Breast epithelium (tissue), 4 donors: ENCODE measurements at places on chromosomes 5 and 9.

- no peaks in the 10 kb centered on the region for H3K27me3 ChIP-seq
- DNase-seq: no peak
- H3K4me1 ChIP-seq: no peaks in the 10 kb centered on the region
- H3K27ac ChIP-seq: no peak overlapping the region
- H3K4me3 ChIP-seq: no peak overlapping the region
Observed at GRCh38 chr9:135488527-135488926, 8.9 kb downstream of the PPP1R26 start.

- no peaks in the 10 kb centered on the region for H3K27me3 ChIP-seq
- H3K27ac ChIP-seq: no peak overlapping the region
- no peaks in the 10 kb centered on the region for H3K36me3 ChIP-seq
- no peak overlapping the region for H3K4me3 ChIP-seq
- no peaks in the 10 kb centered on the region for H3K4me1 ChIP-seq
Observed at GRCh38 chr5:45171563-45171962, 362.8 kb downstream of the MRPS30 start.

DNA sequence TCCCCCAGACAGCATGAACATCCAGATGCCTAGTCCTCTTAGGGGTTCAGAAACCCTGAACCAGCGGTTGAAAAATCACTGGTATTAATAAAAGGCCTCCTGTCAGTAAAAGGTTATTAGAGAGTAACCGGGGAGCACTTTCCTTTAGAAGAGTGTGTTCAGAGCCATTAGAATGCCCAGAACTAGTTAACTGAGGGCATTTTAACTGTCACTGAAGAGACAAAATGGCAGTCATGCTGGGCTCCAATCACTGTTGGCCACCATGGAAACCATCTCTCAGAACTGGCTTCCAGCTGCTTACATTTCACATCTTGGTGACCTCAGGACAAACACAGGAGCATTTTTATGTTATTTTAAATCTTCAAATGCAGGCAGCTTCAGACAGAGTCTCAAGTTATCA lies 36.2 kb upstream of the GDA start:
- no peaks in the 10 kb centered on the region for H3K36me3 ChIP-seq
- H3K4me3 ChIP-seq: no peak overlapping the region
- no peaks in the 10 kb centered on the region for H3K4me1 ChIP-seq
- DNase-seq: no peak

DNA sequence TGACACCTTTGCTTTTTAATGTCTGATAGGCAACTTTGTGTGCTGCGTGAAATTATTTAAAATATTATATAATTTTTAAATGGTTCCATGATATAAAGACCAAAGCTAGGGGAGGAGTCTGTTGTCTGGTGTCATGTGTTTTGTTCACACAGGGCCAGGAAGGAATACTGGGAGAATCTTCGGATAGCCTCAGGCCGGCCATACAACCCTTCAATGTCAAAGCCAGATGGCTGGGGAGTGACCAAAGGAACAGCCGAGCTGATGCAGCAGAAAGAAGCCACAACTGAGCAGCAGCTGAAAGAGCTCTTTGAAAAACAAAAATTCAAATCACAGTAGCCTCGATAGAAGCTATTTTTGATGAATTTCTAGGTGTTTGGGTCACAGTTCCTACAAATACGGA lies 19.2 kb downstream of the BHMT start:
- no peaks in the 10 kb centered on the region for H3K36me3 ChIP-seq
- H3K4me1 ChIP-seq: no peaks in the 10 kb centered on the region
- DNase-seq: no peak
- no peaks in the 10 kb centered on the region for H3K27me3 ChIP-seq

DNA sequence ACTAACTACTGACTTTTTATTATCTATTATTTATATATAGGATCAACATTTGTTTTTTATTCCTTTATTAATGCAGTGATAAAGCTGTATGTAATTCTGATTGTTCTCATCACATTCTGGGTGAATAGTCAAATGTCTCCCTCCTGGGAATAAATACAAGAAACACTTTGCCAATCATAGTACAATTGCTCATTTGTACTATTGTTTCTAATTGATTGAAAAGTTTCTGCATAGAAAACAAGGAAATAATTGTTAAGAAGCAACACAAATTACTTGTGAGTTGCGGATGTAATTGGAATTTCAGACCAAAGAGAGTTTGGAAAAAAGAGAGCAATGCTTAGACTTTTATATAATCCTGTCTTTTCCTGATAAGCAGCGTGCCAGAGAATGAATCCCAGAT lies 1013.9 kb downstream of the EFNA5 start:
- H3K4me3 ChIP-seq: no peak overlapping the region
- H3K27ac ChIP-seq: no peak overlapping the region
- H3K27me3 ChIP-seq: no peaks in the 10 kb centered on the region

DNA sequence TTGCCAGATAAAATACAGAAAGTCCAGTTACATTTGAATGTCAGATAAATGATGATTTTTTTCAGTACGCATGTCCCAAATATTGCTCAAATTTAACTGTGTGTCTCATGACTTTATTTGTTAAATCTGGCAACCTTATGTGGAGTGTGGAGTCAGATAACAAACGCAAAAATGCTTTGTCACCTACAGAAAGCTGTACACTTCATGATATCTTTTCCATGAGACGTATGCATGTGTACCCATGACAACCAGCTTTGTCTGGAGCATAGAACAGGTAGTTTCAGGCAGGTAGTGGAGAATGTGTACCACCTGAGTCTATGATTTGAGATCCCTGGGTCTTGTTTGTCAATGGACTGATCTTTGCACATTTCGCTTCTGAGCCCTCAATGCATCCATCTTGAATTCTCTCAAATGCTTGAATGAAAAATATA lies 105.5 kb upstream of the CPEB4 start:
- no peaks in the 10 kb centered on the region for H3K4me1 ChIP-seq
- H3K27me3 ChIP-seq: no peaks in the 10 kb centered on the region
- DNase-seq: no peak

DNA sequence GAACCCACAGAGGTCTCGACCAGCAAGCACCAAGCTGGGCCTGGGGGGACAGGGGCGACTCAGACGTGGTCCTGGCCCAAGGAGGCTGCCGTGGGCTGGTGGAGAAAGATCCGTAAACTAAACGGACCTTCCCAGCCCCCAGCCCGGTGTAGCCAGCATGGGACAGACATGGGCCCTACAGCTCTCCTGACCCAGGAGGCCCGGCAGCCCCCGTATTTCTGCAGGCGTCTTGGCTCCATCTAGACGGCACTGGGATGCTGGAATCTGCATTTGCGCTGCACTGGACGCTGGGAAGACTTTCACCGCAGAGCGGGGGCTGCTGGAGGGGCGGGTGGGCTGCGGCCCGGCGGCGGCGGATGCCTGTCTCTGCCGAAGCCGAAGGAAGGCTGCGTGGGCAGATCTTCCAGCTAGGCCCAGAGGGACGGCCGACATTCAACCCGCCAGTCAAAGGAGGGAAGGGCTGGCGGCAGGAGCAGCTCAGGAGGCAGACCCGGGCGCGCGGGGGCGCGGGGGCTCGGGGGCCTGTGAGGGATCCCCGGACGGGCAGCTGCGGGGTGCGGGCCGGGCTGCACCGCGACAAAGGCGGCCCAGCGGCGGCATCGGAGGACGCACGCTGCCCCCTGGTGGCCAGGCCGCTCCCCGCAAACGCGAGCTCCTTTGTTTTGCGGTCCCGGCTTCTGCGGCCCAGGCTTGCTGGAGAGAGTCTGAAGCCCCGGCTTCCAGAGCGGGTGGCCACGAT lies 266.2 kb downstream of the NSG2 start:
- no peaks in the 10 kb centered on the region for H3K27me3 ChIP-seq
- no peaks in the 10 kb centered on the region for H3K36me3 ChIP-seq
- peak overlapping the region; percentile 48 for H3K4me3 ChIP-seq
- H3K27ac ChIP-seq: no peak overlapping the region
- H3K4me1 ChIP-seq: no peaks in the 10 kb centered on the region
- peak; percentile 33 for DNase-seq

DNA sequence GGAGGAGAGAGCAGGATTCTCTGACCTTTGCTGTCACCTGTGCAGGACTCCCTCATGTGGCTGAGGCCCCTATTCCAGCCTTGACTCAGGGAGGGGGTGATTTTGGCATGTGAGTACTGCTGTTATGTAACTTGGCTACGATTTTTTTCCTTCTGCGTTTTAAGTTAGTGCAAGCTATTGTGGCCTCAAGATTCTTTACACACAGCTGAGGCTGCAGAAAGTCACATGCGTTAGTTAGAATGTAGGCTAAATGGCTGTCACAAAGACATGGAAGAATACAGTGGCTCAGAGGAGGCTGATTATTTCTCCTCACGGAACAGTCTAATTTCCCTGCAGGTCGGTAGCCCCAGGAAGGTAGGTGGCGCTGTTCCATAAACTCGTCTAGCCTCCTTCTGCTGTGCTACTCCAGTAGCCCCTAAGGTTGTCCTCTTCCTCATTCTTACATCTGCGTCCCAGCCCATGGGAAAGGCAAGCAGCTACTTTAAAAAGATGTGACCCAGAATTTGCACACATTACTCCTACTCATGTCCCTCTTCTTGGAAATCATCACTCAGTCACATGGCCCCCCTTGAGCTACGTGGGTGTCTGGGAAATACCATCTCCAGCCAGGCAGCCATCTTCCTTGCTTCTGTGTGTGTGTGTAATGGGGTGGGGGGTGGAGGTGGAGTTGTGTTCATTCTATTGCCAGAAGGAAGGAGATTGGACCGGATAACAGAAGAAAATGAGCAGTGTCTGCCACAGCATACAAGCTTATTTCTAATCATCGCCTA lies 486.6 kb downstream of the CCDC171 start:
- H3K27me3 ChIP-seq: no peaks in the 10 kb centered on the region
- no peaks in the 10 kb centered on the region for H3K4me1 ChIP-seq
- H3K36me3 ChIP-seq: no peaks in the 10 kb centered on the region
- no peak overlapping the region for H3K27ac ChIP-seq
- DNase-seq: no peak

GRCh38 chr5:94689908-94690307 lies 71.4 kb downstream of the SLF1 start:
- H3K27ac ChIP-seq: no peak overlapping the region
- H3K4me1 ChIP-seq: no peaks in the 10 kb centered on the region
- no peak overlapping the region for H3K4me3 ChIP-seq
- H3K36me3 ChIP-seq: no peaks in the 10 kb centered on the region
- DNase-seq: no peak

DNA sequence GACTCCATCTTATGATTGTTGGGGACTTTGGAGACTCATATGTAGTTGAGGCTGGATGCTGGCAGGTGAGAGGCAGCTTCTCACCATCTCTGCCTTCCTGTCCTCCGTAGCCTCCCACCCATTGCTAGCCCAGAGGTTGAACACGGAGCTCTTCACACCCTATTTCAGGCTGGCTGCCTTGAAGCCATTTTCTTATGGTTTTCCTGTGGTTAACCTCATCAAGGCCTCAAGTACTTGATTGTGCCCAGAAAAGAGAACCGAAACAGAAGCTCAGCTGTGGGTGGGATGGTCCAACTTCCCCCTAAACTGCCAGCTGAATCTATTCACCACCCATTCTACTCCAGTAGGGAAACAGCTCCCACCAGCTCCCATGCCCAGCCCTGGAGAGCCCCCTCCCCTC lies 102.9 kb downstream of the LIFR start:
- no peaks in the 10 kb centered on the region for H3K27me3 ChIP-seq
- no peak for DNase-seq
- no peaks in the 10 kb centered on the region for H3K36me3 ChIP-seq

DNA sequence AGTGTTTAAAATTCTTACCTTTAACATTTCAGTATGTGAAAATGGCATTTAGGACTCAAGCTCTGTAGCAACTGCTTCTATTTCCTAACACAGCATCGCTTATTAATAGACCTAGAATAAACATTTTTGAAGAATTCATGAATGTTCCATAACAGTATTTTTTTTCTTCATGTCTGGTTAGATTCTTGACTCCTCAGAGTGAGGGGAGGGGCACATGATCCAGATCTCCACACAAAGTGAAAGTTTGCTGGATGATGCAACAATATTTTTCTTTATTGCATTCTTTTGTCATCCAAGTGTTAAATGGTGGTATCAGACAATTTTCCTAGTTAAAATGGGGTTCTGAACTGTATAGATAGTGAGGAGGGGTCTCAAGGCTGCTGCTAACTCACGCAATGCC lies 130.8 kb upstream of the MAN2A1 start:
- no peaks in the 10 kb centered on the region for H3K27me3 ChIP-seq
- no peaks in the 10 kb centered on the region for H3K36me3 ChIP-seq
- no peak overlapping the region for H3K27ac ChIP-seq
- no peak for DNase-seq
- H3K4me3 ChIP-seq: no peak overlapping the region

DNA sequence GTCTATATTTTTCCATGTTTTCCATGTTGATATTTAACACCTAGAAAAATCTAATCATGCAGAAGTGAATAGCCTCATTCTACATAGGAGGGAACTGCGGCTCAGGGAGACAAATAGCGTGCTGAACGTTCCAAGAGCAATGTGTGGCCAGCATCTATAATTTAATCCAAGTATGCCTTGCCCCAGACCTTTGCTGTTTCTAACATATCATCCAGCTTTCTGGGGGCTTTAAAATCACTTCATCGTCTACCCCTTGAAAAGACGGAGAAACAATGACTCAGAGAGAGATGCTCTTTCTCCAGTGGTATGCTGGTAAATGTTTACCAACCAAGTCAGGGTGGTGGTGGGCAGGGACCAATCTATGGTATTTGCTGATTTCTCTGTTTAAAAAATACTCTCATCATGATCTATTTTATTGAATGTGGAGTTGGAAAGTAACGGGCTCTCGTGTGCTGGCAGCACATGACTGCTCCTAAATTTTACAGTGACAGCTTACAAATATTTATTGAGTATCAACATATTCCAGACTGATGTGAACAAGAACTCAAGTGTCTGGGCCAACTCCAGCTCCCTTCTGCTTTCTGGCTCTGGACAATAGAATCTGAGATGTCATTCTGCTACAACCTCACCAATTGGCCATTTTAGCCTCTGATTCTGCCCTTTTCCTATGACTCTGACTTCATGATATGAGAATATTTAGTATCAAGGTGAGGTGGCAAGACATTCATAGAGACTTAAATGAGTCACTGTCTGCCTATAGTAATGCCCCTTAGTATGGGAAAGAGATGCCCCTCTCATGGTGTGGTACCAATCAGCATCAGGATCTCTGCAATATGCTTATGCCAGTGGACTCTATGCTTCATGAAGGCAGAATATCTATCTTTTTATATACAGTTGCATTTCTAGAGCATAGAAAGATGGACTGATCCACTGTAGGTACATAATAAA lies 407.4 kb upstream of the TNC start:
- H3K4me3 ChIP-seq: no peak overlapping the region
- no peaks in the 10 kb centered on the region for H3K4me1 ChIP-seq
- no peak for DNase-seq
- H3K27ac ChIP-seq: no peak overlapping the region

DNA sequence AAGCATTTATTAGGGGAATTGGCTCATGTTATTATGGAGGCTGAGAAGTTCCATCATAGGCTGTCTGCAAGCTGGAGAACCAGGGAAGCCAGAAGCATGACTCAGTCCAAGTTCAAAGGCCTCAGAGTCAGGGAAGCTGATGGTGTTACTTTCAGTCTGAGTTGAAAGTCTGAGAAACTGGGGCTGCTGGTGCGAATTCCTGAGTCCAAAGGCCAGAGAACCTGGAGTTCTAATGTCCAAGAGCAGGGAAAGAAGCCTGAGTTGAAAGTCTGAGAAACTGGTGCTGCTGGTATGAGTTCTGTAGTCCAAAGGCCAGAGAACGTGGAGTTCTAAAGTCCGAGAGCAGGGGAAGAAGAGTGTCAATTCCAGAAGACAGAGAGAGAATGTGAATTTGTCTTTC lies 641.1 kb downstream of the ISL1 start:
- no peak overlapping the region for H3K4me3 ChIP-seq
- H3K36me3 ChIP-seq: no peaks in the 10 kb centered on the region
- no peaks in the 10 kb centered on the region for H3K4me1 ChIP-seq
- DNase-seq: no peak
- H3K27me3 ChIP-seq: no peaks in the 10 kb centered on the region
- no peak overlapping the region for H3K27ac ChIP-seq
